Fibroblast of the aortic adventitia (primary cell): ENCODE measurements at places on chromosomes 3 and 15.
A peak's percentile ranks its signal among the peaks of the same experiment; 100 is the strongest.

- DNase-seq = no peak
Measured at GRCh38 chr15:89111961-89112340, 23.7 kb downstream of the ABHD2 start.

- no peak for DNase-seq
Measured at GRCh38 chr3:20064796-20065564, 24.7 kb downstream of the KAT2B start.

DNA sequence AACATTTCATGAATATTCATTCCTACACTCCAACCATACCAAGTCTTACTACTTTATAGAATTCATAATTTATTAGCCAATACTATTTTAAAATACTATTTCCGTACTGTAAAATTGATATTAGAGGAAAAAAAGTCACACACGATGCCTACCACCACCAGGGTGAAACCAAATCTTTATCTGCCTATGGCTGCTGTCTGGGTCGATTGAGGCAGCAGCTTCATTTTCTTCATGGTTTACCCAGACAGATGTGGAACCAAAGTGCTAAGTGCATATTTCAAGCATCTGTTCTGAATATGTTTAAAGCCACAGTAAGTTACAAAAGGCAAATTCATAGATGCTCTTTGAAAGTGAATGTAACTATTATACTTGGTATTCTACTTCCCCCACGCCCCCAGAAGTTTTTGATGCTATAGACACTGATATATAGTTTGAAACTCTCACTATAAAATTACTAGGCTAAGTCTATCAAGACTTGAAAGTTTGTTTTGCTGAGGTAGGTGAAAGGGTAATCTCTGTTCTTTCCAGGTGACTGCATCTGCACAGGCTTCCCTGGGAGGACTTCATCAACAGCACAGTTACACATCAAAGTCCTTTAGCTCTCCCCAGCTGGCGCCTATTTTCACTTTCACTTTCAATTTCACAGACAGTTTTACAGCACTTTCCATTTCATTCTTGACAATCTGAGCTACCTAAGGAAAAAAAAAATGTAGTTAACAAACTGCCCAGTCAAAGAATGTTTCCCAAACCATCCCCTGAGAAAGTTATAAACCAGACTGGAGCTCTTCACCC lies 113.9 kb downstream of the POLQ start:
- peak; percentile 65 for DNase-seq

DNA sequence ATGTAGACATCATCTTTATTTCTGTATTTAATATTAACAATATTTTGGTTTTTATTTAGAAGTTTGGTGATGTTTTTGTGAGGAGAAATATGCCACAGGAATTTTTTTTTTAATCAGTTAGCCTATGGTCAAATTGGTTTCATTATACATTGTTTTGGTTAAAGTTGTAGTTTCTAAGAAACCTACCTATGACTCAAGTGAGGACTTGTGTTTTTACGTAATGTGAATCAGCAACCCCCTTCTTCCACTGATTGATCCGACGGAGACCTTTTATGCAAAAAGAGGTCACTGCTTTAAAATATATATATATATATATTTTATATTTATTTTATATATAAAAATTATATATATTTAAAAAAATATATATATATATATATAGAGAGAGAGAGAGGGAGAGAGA lies 698.1 kb downstream of the FHIT start:
- no peak for DNase-seq

- peak; percentile 63 for DNase-seq
Measured at GRCh38 chr3:157239082-157239704, 79.2 kb upstream of the CCNL1 start.

GRCh38 chr3:56845505-56845904 lies 43.8 kb upstream of the ARHGEF3 start:
- DNase-seq = no peak

DNA sequence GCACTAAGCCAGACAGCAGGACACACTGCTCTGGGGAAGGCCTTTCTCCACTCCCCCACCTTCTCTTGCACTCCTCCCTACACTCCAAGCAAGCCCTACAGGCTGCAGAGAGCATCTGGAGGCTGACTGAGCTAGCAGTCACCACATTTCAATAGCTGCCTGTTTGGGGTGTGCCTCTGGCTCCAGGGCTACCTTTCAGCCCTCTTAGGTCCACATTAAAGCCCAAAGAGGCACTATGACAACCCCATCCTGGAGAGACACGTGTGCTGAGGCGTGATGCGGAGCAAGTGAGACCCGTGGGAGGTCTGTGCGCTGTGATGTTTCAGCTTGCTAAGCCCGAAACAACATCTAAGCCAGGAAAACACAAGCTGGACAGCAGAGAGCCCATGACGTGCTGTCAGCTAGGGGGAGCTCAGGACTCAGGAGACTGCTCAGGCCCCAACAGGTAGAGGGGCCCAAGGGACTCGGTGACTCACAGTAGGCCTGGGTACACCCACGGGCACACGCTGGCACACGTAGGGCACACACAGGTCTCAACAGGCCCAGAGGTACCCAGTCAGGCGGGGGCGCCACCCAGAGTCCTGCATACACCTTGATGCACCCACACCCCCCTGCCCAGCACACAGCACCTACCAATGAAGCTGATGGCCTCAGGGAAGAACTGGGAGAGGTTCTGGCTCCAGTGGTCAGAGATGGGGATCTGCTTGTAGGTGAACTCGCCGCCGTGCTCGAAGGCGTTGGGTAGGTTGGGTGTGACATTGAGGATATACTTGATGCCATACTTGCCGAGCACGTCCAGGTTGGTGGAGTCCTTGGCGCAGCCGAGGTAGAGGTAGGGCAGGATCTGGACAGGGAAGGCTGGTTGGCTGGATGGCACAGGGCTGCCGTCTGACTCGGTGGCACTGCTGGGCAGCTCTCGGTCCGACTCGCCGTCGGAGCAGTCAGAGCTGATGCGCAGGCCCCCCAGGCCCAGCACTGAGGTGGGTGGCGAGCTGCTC lies 2.8 kb downstream of the DUSP7 start:
- DNase-seq = peak; percentile 39

DNA sequence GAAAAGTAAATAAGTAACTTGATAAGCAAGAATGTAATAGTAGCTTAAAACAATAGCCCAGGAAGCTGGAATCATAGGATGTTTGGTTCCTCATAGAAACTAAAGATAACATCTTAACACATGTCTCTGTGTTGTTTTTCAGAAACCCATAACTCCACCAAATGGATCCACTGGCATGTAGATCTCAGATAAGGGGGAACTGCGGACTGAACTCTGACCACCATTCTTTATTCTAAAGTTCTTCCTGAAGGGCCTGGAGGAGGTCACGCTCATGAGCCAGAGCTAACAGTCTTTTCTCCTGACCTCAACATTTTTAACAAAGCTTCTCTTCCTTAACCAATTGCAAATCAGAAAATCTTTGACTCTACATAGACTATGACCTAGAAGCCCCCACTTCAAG lies 101.9 kb downstream of the SOX14 start:
- no peak for DNase-seq

GRCh38 chr15:40053831-40054604 lies 15.0 kb upstream of the SRP14 start:
- DNase-seq = no peak

GRCh38 chr15:51724673-51725072 lies 12.8 kb downstream of the LYSMD2 start:
- DNase-seq = no peak

- no peak for DNase-seq
Measured at GRCh38 chr3:46904303-46905212, 27.0 kb downstream of the PTH1R start.

GRCh38 chr3:9808345-9809037 lies 1.6 kb upstream of the TTLL3 start:
- peak; percentile 27 for DNase-seq

- DNase-seq = no peak
Measured at GRCh38 chr3:43054754-43055153, 51.1 kb downstream of the POMGNT2 start.

DNA sequence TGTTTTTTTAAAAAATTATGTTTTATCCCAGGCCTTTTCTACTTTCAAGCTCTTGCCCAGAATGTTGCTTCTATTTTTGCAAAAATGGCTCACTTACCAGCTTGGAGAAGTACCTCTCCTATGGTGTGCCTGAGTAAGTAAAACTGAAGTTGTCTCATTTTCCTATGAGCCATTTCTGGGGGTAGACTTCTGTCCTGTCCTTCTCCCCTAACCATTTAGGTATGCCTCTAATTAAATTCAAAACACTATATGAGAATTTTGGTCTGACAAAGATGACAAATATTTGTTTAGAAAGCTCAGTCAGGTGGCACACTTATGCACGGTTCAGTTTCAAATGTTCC lies 282.5 kb upstream of the ICE2 start:
- DNase-seq = no peak

DNA sequence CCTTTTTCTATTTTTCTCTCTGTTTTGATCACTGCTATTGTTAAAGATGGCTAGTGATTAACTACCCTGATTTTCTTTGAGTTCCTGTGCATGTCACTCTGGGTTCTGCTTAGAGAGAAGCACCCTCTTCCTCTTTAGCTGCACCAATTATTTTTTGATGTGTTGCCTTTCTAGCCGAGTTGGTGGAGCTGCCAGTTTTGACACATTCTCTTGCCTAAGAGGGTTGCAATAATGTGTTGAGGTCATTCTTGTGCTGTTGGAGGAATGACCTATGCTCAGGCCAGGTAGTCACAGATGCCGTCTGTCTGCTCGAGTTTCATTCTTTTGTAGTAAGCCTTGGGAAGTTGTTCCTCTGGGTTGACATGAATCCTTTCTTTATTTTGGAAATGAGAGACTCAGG lies 84.6 kb upstream of the DPH6 start:
- peak; percentile 37 for DNase-seq

DNA sequence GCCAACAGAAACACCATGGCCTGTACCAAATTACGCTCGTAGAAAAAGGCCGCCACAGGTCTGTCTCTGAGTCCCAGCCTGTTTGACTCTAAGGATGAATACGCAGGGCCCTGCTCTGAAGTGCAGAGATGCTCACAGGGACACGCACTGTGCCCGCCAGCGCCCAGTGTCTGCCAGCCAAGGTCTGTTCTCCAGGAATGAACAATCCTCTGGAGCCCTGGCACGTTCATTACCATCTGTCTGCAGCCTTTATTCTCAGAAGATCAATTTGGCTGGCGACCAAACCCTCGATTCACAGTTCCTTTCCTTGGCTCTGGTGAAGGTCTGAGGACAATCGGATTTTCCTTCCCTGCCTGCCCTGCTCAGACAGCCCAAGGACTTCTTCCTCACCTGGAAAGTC lies 66.3 kb downstream of the NIPA2 start:
- DNase-seq = no peak

DNA sequence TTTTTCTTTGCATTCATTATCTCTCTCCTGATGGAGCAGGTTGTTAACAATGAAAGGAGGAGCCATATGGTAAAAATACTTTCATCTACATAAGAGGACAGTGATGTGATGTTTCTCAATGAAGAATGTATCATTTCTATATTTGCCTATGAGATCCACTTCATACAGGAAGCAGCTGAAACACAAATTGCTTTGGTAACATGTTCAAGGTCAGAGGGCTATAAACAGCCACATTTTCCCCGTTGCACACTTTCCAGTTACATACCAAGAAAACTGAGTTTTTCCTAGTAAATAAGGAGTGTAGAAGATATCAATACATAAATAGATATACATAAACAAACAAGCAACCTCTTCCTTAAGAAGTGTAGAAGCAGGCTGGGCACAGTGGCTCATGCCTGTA lies 32.6 kb upstream of the GYG1 start:
- no peak for DNase-seq

DNA sequence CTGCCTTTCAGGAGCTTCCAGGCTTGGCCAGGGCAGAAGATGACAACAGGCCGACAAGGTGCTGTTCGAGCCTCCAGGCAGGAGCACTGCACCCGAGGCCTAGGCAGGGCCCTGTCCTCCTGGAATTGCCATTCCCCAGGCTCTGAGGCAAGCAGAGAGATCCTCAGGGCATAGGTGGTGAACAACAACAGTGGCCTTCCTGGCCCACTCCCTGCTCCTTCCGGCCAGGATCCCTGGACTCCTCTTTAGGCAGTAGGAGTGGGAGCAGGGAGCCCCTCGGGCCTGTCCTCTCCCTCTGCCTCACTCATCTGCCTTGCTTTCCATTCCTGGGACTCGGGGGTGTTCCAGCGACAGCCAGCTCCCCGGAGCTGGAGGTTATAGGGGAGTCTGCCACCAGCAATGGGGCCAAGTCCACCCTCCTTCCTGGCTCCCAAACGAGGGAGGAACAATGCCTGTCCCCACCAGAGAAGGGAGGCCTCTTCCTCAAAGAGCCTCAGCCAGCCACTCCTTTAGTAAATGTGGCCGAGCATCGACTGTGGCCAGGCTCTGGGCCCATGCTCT lies 135.0 kb downstream of the NUP210 start:
- no peak for DNase-seq

DNA sequence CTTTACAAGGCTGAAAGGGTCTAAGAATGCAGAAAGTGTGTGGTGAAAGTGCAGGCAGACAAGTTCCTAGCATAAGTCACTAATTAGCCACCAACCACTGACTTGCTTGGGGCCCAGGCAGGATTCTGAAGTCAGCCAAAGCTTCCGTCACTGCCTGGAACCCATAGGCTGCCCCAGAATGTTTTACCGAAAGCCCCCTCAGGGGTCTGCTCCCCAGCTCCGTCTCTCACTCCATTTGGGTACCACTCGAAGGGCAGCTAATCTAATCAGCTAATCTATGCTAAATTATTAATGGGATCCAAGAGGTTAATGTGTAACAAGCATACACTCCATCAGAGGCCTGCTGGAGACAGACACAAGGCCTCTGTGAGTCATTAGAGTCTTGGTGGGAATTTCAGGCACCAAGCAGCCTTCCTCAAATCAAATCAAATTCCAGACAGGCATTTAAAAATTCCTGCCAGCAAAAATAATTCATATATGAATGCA lies 13.2 kb downstream of the ADAMTS9 start:
- DNase-seq = no peak

GRCh38 chr3:152183473-152183872 lies 85.3 kb upstream of the MBNL1 start:
- DNase-seq = peak; percentile 49

- DNase-seq = no peak
Measured at GRCh38 chr15:52870015-52870414, 79.9 kb upstream of the ONECUT1 start.
